ENCODE measurements at places on chromosomes 3 and 15.

GRCh38 chr3:149848238-149848637, 35.2 kb downstream of the RNF13 start:
- no peak for DNase-seq

DNA sequence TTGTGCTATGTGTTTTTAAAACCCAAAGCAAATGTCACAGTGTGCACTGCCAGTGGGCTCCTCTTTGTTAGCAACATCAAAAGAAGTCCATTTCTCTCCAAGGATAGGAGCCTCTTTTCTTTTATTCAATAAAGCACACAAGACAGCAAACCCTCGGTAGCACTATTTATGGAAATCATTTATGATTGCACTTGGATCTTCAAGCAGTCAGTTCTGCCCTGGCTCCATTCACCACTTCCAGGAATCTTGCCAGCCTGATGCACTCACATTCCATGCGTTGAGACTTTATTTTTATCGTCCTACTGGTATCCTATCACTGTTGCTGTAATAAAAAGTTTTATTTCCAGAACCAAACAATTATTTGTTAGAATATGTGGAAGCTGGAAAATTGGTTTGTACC, 412.1 kb downstream of the TBL1XR1 start:
- no peak for DNase-seq

DNA sequence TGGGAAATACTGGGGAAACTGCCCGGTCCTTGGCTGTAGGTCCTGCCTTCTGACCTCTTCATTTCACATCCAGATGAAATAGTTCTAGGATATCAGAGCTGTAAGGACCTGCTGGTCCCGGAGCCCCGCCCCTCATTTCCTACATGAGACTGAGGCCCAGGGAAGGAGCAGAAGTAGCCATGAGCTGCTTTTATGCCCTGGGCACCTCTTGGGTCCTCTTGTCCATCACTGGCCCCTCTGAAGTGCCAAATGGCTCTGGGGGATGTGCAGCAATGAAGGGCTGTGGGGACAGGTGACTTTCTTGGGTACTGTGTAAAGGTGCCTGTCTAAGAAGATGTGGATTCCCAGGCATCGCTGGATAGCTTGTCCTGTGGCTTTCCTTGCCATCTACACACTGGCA, 40.3 kb upstream of the ESYT3 start:
- DNase-seq = no peak

DNA sequence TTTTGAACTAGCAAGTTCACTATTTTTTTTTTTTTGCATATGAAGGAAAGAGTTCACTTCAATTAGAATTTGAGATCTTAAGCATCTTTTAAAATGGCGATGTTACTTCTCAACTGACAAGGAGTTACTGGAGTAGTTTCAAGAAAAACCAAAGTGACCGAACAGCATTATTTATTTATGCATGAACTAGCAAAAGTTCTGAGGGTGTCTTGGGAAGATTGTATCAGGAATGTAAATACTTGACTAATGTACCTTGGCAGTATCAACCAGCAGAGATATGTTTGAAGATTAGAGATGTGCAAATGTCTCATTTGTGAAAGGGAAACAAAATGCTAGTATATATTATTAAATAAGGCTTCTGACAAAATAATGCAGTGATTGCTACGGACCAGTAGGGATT, 203.9 kb downstream of the KBTBD8 start:
- no peak for DNase-seq

DNA sequence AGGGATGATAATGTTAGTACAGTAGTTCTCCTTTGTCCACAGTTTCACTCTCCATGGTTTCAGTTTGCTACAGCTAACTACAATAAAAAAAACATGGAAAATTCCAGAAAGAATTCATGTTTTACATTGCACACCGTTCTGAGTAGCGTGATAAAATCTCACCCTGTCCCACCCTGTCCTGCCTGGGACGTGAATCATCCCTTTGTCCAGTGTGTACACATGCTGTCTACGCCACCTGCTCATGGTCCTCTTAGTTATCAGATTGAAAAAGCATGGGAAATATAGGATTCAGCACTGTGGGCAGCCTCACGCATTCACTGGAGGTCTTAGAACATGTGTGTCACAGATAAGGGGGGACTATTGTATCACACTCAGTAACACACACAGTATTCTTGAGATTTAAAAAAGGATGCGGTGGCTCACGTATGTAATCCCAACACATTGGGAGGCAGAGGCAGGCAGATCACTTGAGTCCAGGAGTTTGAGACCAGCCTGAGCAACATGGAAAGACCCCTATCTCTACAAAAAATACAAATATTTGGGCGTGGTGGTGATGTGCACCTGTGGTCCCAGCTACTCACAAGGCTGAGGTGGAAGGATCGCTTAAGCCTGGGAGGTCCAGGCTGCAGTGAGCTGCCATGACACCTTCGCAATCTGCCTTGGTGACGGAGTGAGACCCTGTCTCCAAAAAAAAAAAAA, 8.7 kb upstream of the FLNB start:
- no peak for DNase-seq

- DNase-seq = no peak
Observed at GRCh38 chr15:68644996-68645395, 66.2 kb downstream of the CORO2B start.

- no peak for DNase-seq
Observed at GRCh38 chr15:82830427-82831173, 21.2 kb downstream of the WHAMM start.

- DNase-seq = no peak
Observed at GRCh38 chr3:134597390-134597970, 53.3 kb downstream of the KY start.

DNA sequence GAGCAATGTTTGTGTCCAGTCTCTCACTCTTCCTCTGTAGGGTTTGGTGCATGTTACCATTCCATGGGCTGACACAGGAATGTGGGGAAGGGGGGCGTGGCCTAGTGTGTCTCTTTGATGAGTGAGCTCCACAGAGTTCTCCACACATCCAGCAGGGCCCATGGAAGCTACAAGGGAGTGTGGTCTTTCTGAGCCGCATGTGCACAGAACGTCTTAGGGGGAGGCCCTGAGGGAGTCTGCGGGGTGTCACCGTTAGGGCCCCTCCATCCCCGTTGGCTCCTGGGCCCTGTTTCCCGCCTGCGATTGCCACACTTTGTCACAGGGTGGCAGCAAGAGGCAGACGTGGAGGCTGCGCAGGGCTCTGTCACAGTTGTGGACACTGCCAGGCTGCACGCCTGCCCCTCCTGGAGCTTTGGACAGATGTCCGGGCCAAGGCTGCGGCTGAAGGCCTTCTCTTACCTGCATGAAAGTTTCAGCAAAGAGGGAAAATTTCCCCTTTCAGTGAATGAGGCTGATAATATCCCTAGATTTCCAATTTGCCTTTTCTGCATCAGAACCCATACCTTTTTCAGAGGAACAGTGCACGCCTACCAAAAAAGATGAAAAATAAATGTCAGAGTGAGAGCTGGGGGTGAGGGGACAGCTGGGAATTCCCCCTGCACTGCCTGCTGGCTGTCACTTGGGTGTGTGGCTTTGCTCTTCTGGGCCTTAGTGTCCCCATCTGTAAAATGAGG, 24.3 kb downstream of the CACNA2D3 start:
- no peak for DNase-seq

DNA sequence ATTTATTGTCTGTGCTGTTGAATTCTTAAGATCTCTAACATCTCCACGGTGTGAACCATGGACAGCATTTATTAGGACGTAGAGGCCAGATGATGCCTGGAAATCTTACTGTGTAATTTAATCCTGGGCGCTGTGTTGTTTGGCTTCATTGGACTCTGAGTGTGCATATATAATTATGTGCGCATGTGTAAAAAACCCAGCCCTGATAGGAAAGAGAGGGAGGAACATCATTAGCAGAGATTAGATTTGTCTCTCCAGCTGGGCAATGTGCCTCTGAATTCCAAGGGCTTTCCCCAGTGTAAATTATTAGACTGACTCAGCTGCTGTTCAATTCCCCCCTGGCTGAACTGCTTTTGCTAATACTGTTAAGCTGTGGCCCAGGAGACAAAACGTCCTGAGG, 39.6 kb downstream of the MAP3K13 start:
- DNase-seq = no peak

GRCh38 chr3:56368846-56369245, 99.4 kb downstream of the ERC2 start:
- no peak for DNase-seq

DNA sequence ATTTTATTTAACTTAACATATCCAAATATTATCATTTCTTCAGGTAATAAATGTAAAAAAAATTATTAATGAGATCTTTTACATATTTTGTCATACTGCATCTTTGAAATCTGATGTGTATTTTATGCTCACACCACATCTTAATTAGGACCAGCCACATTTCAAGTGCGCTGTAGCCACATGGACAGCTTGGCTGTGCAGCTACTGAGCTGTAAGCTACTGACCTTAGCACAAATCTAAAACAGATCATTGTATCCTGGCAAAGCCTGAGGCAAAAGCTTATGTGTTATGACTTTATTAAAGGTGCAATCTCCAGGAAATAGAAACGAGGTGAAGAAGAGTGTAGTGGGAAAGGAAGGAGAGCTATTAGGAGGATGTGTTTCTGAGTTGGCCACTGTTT, 126.7 kb upstream of the UBE2E2 start:
- no peak for DNase-seq

- DNase-seq = no peak
Observed at GRCh38 chr3:37527361-37527760, 334.3 kb upstream of the CTDSPL start.

- no peak for DNase-seq
Observed at GRCh38 chr3:14520967-14521366, 19.2 kb downstream of the GRIP2 start.

DNA sequence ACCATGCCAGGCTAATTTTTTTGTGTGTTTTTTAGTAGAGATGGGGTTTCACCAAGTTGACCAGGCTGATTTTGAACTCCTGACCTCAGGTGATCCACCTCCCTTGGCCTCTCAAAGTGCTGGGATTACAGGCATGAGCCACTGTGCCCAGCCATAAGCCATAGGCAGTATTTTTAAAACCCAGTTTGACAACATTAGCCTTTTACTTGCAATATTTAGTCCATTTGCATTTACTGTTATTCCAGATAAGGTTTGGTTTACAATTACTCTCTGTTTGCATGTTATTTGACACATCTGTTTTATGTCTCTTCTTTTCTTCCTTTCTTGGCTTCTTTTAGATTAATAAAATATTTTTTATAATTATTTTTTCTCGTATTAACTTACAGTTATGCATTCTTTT, 83.6 kb upstream of the EPHB3 start:
- DNase-seq = no peak

GRCh38 chr15:38868326-38869114, 303.9 kb upstream of the RASGRP1 start:
- no peak for DNase-seq

DNA sequence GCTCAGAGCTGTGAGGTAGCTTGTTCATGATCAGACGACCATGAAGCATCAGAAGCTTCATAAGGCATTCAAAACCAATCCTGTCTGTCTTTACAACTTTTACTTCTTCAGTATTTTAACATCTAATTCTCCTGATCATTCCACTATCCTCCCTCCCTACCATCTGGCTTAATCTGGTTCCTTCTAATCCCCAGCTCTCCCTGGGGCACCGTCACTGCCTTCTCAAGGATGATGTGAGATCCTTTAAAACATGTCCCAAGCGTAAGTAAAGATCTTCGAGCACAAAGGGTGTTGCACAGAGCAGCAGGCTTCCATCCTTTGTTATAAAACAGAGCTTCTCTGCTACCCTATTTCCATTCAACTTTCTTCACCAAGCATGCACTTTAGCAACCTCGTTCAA, 362.7 kb upstream of the ARRDC4 start:
- no peak for DNase-seq

DNA sequence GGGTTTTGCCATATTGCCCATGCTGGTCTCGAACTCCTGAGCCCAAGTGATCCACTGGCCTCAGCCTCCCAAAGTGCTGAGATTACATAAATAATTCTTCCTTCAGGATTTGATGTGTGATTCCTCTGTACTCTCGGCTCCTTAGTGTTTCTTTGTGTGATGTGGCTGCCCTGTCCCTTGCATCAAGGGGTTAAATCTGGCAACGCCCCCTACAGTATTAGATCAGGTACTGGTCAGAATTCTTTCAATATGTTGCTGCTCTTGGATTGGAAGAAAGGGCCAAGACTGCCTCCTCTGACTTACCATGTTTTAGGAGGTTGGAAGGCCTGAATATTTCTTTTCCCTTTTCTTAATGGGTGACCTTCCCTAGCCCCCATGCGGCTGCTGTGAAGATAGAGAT, 390.6 kb upstream of the WNT5A start:
- no peak for DNase-seq

DNA sequence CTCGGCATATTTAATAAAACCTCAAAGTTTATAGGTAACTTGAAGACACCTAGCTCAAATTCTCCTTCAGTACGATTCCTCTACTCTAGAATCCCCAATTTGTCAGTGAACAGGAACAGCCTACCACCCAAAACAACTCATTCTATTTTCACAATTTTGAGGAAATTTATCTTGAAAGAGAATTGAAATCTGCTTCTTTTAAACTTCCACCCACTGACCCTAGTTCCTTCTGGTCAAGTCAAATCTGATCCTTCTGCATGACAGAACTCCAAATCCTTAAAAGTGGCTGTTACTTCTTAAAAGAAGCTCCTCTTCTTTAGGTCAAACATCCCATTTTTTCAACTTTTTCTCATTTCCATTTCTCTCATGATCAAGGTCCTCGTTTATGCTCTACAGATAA, 4.4 kb downstream of the GABPB1 start:
- DNase-seq = no peak

DNA sequence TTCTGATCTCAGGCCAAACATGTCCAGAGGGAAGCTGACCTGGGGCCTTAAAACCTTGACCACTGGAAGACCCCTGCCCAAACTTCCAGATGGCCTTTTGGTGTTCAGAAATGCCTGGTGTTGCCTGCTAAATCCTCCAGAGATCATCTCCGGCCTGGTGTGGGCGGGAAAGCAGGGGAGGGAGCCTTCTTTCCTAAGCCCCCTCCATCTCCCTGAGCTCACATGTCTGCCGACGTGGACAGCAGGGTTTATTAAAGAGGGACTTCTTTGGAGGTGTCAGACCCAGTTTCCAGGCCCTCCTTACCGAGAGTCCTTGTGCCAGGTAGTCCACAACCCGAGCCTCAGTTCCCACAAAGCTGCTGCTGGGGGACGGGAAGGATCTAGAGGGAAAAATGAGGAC, 55.9 kb upstream of the SLC6A1 start:
- DNase-seq = no peak

GRCh38 chr3:156648086-156648485, 26.3 kb upstream of the TIPARP start:
- DNase-seq = no peak

DNA sequence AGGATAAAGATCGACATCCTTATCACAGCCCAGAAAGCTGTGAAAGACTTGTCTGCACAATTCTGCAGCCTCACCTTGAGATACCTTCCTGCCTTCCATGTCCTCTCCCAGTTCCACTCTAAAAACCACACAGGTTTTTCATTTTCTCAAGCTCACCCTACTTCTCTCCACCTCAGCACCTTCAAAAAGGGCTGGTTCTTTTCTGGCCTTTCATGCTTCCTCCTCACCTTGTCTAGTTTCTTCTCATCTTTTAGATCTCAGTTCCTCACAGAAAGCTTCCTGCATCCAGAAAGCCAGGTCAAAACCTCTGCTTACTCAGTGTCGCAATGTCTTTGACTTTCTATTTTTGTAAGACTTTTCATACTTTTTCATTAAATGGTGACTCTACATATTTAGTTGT, 140.2 kb upstream of the STT3B start:
- no peak for DNase-seq
